T-helper 22 cell (primary cell): ENCODE measurements at places on chromosomes 3 and 15.

DNA sequence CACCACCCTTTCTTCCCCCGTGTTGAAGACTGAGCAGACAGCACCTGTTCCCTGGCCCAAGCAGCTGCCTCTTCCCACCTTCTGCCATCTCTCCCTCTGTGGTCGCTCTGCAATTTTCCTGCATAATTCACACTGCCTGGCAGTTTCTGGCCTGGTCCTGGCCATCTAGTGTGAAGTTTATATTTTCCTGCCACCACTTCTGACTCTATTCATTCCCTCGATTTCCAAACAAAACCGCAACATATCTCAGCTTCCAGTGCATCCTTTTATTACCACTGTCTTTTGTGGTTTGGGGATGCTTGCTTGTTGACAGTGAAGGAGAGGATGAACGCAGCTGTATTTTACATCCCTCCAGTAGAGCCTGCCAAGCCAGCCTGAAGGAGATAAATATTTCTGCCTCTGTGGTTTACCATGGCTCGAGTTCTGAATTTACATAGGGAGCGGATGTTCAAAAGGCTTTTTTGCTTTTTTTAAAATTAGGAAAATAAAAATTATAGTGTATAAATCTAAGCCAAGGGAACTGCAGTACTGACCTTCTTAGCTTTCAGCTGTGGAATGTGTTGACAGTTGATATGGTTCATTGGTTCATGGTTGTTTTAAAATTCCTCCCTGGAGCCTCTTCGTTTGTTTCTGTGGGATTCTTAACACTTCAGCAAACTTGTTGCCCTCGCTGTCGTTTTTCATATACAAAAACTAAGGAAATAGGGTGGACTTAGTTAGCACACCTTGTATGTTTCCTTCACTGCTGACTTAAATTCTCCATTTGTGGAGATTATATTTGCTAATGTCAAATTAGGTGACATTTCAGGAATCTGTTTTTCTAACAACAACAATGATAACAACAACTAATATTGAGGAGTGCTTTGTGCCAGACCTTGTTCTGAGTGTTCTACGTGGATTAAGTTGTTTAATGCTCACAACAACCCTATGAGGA lies 250.5 kb downstream of the ADAMTSL3 start:
- DNase-seq: no peak

GRCh38 chr15:101250873-101251829 lies 697 bp downstream of the CHSY1 start:
- peak; percentile 5 for DNase-seq

DNA sequence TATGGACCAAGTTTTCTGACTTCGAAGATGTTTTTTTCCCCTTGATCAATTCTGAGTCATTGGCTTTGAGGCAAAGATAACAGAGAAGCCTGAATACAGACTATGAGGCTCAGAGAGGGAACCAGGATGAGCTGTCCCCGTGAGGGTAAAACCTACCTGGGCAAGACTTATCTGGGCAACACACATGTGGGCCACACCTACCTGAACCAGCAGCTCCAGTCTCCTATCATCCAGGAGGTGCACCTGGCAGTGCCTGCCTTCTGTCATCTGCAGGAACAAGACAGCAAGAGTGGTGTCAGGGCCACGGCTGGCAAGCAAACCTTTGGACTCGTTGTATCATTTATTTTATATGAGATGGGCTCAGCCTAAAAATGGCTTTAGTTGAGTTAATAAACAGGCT lies 72.6 kb downstream of the FRMD4B start:
- no peak for DNase-seq

- DNase-seq: no peak
Observed at GRCh38 chr3:134754768-134755559, 40.1 kb upstream of the EPHB1 start.

GRCh38 chr15:67508407-67508806 lies 12.5 kb upstream of the C15orf61 start:
- DNase-seq: no peak

GRCh38 chr15:73794443-73795133 lies 41.4 kb upstream of the INSYN1 start:
- no peak for DNase-seq

- no peak for DNase-seq
Observed at GRCh38 chr3:126969586-126969985, 13.3 kb upstream of the PLXNA1 start.

DNA sequence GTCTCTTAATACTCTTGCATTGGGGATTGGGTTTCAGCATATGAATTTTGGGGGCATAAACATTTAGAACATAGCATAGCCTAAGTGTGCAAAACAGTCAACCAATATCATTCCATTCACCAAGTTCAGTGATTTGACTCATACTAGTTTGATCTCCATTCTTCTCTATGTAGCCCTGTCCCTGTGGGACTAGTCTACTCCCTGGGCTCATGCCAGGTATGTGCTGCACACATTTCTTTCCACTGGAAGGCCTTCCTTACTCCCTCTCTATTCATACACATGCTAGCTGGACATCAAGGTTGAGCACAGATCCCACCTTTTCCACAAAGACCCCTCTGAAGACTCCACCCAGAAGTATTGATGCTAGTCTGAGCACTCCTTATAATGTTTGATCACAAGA lies 5.1 kb downstream of the ZDHHC23 start:
- DNase-seq: no peak

- no peak for DNase-seq
Observed at GRCh38 chr15:77418391-77418965, 1.4 kb downstream of the PEAK1 start.

GRCh38 chr3:107421170-107421792 lies 44.0 kb downstream of the CCDC54 start:
- DNase-seq: no peak

- DNase-seq: no peak
Observed at GRCh38 chr3:139222100-139222657, 121.6 kb upstream of the MRPS22 start.
